ENCODE measurements at places on chromosomes 13 and 19. TPM values are rescaled to one million over a fixed set of nuclear protein-coding genes. Genes with fewer than 3 reads are reported as not detected.

MUC16 gene
- not detected for polyA plus RNA-seq

SHANK1 gene
- polyA plus RNA-seq: 0.24 TPM

SIGLEC11 gene
- polyA plus RNA-seq: 1.5 TPM

SLC15A1 gene
- polyA plus RNA-seq: 5.6 TPM

SLC5A5 gene
- not detected for polyA plus RNA-seq

F7 gene
- 0.52 TPM for polyA plus RNA-seq

MTUS2 gene
- 0.22 TPM for polyA plus RNA-seq
